ENCODE measurements at places on chromosomes 4 and X.

GRCh38 chr4:122639181-122639580, 18.3 kb upstream of the IL21 start:
- no peak for DNase-seq

DNA sequence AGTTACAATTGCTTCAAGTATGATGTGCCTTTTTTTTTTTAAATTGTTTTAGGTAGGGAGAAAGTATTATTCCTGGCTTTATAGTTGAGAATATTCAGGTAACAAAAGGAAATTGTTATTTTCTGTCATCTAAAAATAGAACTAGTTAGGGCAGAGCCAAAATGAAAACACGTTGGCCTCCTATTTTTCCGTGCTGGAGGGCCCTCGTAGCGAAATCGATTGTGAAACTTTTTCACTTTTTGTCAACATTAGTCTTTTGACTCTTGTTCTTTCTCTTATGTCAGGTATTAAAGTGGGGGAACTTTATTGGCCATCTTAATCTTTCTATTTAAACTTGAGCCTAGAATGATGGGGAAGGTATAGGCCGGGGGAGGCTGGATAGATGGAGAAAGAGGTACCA, 104.9 kb downstream of the ARHGAP10 start:
- no peak for DNase-seq

- DNase-seq, result no peak
Measured at GRCh38 chrX:22135171-22135711, 103.1 kb downstream of the PHEX start.

- no peak for DNase-seq
Measured at GRCh38 chr4:38190717-38191178, 230.6 kb downstream of the PTTG2 start.

DNA sequence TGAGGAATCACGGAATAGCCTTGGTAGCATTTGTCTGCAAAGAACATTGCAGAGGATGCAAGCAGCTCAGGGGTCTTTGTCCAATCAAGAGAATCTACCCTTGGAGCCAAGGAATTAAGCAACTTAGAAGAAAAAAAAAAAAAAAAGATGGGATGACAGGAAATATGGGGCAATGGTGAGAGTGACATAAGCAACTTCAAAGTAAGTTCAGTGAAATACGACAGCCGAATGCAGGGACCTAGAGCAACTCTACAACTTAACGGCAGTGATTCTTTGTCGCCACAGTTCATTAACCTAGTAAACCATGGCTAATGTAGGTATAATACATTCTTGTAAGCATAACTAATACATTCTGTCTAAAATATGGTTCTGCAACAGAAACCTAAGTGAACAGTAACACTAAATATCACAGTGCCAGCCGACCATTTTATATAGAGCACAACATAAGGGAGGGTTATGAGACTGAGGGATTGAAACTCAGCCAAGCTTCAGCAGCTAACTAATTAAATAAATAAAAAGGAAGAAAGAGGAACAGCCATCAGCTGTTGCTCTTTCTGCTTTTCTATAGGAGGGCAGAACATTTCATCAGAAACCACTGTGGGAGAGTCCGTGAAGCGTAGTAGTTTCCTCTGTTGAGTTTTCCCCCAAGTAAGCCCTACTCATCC, 74.7 kb downstream of the PPARGC1A start:
- DNase-seq, result no peak

DNA sequence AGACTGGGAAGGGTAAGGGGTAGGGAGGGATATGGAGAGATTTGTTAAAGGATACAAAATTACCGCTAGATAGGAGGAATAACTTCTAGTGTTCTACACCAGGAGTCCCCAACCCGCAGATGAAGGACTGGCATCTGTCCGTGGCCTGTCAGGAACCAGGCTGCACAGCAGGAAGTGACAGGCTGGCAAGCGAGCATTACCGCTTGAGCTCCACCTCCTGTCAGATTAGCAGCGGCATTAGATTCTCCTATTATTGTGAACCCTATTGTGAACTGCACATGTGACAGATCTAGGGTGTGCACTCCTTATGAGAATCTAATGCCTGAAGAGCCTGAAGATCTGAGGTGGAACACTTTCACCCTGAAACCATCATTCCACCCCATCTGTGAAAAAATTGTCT, 27.9 kb upstream of the BBS7 start:
- no peak for DNase-seq

DNA sequence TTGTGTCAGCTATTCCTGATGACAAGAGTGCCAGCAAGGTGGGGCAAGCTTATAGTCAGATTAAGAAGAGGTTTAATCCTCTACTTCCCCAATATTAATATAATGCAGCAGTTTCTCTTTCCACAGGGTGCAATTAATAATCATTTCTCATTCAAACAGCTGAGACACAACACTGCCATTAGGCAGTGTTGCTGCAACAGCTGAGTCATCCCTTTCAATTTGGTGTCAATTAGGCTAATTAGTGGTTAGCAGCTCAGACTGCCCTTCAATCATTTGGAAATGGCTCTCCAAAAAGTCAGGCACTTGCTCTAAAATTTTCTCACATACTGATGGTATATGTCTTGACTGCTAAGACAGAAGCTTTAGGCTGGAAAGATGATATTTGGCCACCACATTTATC, 265.7 kb upstream of the FAM241A start:
- no peak for DNase-seq

DNA sequence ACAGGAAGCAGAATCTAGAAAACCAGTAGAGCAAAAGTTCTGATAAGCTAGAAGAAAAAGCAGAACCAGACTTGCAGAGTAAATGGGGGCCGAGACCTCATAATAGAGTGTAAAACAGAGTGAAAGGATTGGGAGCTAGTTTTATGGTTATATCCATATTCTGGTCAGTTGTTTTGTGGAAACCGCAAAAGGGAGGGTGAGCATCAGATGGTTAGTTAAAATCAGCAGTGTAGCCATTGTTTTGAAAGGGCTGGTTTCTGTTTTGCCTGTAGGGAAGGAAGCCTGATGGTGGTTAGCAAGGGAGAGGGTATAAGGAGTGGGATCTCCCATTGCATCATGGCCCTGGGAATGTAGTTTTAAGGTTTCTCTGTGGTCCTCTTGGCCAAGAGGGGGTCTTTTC, 17.2 kb upstream of the CCNI start:
- DNase-seq, result no peak

DNA sequence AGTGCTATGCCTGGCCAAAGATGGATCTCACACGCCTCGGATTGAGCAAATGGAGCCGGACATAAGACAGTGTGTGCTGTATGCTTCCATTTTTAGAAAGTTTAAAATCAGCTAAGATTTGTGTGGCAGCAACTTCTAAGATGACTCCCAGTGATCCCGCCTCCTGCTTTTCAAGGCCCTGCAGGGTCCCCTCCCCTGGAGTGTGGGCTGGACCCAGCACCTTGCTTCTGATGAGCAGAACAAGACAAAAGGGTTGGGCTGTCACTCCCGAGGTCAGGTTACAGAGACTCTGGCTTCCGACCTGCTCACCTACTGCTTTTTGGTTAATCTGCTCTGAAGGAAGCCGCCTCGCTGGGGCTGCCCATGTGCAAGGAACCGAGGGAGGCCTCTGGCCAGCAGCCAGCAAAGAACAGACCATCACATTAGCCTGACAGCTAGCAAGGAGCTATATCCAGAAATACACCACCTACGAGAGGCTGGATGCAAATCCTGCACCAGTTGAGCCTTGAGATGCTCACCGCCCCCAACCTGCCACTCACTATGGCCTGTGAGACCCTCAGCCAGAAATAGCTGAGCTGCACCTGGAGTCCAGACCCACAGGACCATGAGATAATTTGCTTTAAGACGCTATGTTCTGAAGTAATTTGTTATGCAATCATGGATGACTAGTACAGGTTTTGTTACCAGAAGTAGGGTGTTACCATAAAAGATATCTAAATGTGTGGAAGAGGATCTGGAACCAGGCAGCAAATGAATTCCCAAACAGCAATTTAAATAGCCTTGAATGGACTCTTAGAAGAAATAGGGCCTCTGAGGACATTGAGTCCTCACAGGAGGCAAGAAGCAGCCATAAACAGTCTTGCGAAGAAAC, 47.6 kb downstream of the CRMP1 start:
- DNase-seq, result no peak

DNA sequence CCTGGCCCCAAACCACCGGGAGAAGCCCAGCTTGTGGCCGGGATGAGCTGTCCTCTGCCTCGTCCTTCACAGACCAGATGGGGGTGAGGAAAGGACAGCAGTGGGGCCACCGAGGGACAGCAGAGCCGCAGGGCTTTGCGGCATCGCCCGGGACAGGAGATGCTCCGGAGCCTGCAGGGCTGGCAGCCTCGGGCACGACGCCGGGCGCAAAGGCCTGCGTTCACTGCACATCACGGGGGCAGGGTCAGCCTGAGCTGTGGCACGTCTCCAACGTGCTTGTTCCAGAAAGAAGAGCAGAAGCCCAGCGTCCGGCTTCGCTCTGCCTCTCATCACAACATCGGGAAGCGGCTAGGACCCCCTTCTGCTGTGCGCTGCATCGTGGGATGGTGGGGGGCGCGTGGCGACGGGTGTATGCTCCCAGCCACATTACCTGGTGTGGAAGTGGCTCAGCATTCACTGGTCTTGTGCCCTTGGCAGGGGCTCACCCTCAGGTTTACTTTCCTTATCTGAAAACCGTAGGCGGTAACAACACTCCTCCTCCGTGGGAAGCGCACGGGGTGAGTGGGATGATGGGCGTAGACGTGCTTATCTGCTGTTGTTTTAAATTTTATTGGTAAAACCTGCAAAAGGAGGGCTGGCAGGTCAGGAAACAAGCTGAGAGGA, 7.4 kb downstream of the TADA2B start:
- no peak for DNase-seq

DNA sequence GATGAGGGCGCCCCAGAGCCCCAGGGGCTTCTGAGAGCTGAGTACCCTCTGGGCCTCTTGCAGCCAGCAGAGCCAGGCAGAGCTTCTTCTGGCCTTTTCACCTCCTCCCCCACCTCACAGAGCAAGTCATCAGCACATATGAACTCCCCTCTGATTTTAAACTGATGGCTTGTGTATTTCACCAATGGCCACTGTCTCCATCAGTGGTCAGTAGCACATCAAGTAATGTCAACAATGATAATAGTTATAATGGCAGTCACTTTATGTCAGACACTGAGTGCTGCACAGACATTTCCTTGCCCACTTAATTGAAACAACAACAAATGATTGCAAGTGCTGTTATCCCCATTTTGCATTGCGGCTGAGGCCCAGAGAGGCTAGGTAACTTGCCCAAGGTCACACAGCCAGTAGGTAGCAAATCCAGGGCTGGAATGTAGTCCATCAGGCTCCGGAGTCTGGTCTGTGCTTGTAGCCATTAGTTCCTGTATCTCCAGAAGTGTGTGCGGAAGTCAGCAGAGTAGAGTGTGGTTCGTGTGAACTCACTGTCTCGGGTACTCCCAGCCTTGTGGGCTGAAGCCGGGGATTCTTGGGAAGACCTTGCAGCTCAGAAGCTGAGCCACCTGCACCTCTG, 3.0 kb downstream of the ATP2B3 start:
- DNase-seq, result no peak

GRCh38 chr4:113455061-113455460, 306.5 kb downstream of the CAMK2D start:
- DNase-seq, result no peak

DNA sequence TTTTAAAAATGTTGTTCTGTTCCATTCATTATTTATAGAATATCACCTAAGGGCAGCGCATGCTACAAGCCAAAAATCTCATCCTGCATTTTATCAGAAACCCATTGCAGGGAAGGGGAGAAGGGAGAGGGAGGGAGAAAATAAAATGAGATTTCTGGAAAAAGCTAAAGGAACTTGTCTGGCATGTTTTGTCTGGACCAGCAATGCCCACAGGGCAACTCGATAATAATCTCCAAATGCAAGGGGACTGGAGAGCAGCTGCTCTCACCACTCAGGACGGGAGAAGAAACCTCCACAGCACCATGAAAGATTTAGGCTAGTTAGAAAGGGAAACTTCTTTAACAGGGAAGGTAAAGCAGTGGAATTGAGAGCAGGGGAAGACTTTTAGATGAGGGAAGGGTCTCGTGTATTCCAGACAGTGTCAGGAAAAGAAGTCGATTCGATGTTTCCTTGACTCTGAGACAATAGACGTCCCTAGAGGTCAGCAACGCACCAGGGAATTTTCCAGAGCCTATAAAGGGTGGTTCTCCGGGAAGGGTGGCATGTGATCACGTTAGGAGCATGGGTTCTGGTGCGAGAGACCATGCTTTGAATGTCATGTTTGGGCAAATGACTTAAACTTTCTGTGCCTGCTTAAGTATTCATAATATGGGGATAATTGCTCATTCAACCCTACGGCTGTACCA, 132.2 kb upstream of the NDP start:
- DNase-seq, result no peak

- no peak for DNase-seq
Measured at GRCh38 chr4:175823015-175823742, 11.1 kb upstream of the GPM6A start.

DNA sequence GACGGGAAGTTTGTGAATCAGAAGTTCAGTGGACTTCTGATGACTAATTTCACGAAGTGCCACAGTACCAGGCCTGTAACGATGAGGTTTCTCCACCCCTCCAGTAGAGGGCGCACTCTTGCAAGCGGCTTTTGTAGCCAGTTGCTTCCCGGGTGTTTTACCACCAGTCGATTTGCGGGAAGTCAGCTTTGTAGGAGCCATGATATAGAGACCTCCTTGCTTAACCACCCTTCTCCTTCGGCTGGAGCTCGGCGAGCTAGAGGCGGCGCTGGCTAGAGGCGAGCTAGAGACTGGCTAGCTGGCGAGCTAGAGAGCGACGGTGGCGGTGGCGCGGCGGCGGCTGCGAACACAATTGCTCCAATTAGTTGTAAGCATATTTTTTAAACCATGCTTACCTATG, 72.0 kb downstream of the IL1RAPL1 start:
- no peak for DNase-seq

DNA sequence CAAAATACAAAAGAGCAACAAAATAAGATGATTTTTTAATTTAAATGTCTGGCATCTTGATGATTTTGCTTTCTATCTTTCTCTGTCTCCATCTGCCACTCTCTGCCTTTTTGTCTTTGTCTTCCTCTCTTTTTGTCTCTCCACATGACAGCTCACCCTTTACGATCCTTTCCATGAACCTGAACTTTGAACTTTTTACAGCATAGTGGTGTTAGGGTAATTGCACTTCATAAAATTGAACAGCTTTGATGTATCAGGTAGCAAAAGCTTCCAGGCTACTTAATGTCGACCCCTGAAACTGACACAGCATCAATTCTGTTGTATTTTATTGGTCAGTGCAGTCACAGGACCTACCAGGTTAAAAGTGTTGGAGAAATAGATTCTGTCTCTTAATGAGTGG, 1517.0 kb downstream of the ADGRL3 start:
- DNase-seq, result no peak

GRCh38 chrX:8484360-8484949, 19.8 kb downstream of the VCX3B start:
- no peak for DNase-seq

GRCh38 chr4:8848507-8849265, 23.0 kb downstream of the HMX1 start:
- DNase-seq, result no peak

DNA sequence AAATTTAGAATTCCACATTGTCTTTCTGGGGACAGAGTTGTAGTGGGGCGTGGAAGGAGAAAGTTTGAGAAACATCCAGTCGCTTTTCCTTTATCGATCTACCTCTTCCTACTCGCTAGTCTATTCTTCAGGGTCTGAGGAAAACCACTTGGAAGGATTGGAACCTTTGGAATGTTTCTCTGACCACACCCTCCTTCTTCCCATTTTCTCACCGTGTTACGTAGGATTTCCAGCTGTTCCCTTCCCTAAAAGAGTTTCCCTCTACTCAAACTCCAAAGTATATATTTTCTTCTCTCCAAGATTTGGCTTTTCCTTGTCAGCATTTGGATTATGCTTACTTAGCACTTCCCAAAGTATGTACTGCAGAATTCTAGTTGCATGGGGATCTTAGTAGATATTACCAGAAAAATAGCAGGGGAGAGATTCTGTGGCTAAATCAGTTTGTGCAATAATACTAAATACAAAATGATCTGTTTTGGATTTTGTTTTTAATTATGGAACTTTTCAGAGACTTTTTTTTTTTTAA, 4.9 kb downstream of the ENPEP start:
- no peak for DNase-seq
